Left lung (tissue), 14 donors: ENCODE measurements at places on chromosomes 4 and X.

- no peak for DNase-seq
Observed at GRCh38 chr4:71198958-71199357, 139.9 kb upstream of the SLC4A4 start.

GRCh38 chr4:32826169-32826568, 2106.0 kb downstream of the PCDH7 start:
- no peak for DNase-seq

DNA sequence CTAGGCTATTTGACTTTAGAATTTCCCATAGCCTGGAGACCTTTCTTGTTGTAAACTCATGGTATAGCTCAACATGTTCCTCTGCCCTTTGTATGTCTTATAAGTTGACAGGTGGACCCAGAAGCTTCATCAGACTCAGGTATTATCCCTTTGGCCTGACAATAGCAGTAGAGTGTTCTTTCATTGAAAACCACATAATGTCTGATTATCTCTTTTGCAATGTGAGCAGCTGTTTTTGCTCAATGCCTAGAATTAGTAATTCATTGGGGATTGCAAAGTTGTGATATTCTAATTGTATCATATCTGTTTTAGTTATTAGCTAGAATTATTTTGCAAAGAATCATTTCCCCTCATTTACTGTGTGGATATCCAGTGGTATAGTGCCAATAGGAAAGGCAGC, 27.5 kb downstream of the TBC1D19 start:
- DNase-seq: no peak

DNA sequence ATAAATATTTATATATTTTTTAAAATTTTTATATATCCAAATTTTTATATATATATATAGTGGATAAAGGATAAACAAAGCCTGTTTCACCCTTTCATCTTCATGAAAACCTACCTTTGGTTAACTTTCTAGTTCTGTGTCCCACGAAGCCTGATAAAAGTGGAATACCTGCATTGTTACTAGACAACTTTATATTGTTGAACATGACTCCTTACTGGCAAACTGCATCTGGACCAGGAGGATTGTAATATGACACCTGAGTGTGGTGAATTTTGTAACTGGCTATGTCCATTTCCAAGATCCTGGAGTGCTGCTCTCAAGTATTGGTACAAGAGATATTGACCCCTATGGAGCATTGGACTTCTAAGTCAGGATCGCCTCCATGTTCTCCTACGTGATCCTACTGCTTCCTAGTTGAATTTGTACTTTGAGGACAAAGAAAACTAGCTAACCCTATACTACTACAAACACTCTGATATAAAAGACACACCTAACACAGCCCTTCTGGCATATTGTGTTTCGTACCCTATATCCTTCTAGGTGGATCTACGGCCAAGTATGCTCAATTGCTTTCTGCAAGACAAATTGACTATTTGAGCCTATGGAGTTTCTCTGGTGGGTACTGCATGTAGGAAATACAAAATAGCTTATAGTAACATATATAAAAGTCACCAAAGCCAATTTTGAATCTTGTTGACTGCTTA, 61.3 kb upstream of the PRRG1 start:
- DNase-seq: peak; percentile 3

- DNase-seq: no peak
Observed at GRCh38 chr4:186946682-186947294, 223.1 kb upstream of the FAT1 start.

DNA sequence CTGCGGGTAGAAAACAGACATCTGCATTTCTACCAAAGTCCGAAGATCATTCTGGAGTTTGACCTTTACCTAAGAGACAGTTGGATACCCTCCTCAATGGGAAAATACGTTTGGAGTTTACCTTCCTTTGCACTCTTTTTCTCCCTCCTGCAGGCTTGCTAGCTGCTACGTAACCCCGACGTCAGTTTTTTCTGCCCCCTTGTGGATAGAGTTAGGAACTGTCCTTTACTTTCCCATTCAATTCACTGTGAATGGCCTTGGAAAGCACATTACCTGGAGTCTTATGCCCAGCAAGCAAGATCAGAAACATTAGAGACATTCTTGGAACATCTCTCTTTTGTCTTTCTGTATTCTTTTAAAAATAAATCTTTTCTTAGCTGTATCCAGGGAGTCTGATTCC, 250.7 kb downstream of the NAP1L3 start:
- no peak for DNase-seq

DNA sequence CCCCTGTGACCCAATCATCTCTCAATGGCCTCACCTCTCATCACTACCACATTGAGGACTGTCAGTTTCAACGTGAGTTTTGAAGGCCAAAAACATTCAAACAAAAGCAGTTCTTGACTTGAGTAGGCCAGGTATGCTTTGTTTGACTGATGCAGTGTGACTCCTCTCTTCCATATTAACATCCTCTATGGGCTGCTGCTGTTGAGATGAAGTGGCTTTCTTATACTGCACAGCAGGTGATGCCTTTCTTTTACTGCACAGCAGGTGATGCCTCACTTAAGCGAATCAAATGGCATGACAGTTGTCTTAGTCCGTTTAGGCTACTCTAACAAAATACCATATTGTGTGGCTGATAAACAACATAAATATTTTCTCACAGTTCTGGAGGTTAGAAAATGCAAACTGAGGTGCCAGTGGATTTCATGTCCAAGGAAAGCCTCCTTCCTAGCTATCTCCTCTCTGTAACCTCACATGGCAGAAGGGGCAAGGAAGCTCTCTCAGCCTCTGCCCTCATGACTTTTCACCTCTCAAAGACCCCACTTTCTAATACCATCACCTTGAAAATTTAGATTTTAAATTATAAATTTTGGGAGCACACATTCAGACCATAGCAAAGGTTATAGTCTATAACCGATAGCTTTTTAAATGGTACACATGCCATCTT, 2267.9 kb upstream of the AGA start:
- DNase-seq: no peak

DNA sequence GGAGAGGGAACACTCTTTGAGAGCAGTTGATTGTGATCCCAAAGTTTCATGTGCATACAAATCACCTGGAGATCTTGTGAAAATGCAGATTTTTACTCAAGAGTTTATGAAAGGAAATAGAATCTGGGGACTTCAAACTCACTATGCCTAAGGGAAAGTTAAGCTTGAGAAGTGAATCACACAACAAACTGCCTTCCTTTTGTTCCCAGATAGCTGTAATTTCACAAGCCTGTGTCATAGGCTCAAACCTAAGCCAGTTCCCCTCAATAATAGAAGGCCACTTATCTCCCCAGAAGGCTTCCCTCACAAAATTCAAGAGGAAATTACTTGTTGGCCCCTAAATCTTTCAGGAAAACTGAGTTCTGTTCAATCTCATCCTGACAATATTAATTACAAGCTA, 132.8 kb upstream of the MAGEB16 start:
- no peak for DNase-seq

DNA sequence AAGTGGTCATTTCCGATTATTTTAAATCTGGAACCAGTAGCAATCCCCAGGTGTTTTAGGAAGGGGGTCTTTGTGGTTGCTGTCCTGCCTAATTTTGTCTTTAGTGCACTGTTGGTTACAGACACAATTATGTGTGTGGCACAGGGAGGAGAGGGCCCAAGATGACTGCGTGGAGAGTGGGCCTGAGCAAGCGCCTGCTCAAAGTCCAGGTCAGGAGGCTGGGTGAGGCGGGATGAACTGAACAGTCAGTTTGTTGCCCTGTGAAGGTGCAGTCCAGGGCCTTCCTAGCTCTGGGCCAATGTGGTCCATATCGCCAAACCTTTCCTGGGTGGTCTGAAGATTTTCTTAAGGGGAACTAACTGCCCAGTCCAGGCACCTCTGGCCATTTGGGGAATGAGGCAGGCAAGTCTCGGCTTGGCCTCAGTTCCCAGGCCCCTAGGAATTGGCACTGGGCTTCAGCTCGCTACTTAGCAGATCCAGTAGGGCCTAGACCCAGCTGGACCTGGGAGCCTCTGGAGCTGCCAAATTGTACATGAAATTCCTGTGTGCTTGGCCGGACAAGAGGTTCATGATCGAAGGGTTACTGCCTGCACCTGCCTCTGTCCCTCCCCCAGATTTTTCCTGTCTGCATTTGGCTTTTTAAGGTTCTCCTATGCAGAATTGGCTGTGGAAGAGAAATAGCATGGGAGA, 47.6 kb downstream of the ANAPC4 start:
- no peak for DNase-seq

DNA sequence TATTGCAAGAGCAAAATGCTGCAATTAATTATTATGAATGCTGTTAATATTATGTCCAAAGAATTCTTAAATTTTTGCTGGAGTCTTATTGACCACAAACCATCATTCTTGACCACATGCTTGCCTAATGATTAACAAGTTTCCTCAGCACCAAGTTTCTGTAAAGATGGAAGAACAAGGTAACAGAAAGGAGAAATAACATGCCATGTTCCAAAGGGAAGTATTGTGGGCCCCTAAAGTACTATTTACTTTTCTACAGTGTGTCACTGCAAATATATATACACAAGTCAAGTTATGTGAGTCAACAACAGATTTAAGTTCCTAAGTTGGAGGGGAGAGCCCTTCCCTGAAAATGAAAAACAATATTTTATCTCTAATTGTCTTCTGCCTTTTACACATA, 20.6 kb downstream of the FAM47E start:
- no peak for DNase-seq

GRCh38 chr4:60088807-60089486, 1111.2 kb upstream of the ADGRL3 start:
- no peak for DNase-seq

GRCh38 chrX:100609591-100609990, 24.9 kb downstream of the TNMD start:
- no peak for DNase-seq

- no peak for DNase-seq
Observed at GRCh38 chr4:84681486-84682274, 98.8 kb downstream of the CDS1 start.

GRCh38 chrX:35289952-35290351, 347.4 kb downstream of the FAM47B start:
- no peak for DNase-seq
